ENCODE measurements at places on chromosomes 4 and X. TPM values are rescaled to one million over a fixed set of nuclear protein-coding genes. Genes with fewer than 3 reads are reported as not detected.

DNA sequence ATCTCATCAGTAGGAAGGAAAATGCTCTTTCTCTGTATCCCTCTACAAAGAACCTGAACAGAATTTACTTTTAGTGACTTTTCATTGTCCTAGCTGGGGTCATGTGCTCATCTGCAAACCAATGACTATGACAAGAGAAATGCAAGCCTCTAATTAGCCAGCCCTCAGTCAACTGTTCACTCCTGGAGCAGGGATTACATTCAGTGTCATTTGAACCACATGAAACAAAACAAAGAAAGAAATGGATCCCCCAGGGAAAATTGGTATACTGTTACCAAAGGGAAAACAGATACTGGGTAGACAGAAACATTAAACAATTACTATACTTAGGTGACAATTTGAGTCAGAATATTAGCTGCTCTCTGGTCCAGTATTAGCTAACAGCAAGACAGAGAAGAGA lies 173.6 kb downstream of the RCHY1 start:
- no peak for DNase-seq

- DNase-seq: no peak
Measured at GRCh38 chr4:142356801-142357200, 489.3 kb downstream of the INPP4B start.

DNA sequence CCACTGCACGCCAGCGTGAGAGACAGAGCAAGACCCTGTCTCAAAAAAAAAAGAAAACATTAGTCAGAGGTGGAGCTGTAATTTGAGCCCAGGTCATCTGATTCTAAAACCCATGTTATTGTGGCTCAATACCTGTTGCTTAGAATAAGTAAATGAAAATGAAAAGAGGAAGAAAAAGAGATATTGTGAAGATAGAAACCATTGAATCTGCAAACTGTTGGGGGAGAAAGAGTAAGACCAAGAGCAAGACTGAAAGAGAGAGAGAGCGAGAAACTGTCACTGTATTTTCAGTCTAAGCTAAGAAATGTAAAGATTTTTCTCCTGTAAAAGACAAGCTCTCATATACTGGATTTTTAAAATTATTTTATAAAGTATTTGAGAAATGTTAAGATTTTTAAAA lies 9.7 kb upstream of the IGSF1 start:
- DNase-seq: no peak

Gene S100G
- total RNA-seq: not detected

- no peak for DNase-seq
Measured at GRCh38 chr4:74005528-74005927, 7.1 kb upstream of the CXCL5 start.

Gene GLOD5
- not detected for total RNA-seq

Gene ARSJ
- total RNA-seq: 12.8 TPM

DNA sequence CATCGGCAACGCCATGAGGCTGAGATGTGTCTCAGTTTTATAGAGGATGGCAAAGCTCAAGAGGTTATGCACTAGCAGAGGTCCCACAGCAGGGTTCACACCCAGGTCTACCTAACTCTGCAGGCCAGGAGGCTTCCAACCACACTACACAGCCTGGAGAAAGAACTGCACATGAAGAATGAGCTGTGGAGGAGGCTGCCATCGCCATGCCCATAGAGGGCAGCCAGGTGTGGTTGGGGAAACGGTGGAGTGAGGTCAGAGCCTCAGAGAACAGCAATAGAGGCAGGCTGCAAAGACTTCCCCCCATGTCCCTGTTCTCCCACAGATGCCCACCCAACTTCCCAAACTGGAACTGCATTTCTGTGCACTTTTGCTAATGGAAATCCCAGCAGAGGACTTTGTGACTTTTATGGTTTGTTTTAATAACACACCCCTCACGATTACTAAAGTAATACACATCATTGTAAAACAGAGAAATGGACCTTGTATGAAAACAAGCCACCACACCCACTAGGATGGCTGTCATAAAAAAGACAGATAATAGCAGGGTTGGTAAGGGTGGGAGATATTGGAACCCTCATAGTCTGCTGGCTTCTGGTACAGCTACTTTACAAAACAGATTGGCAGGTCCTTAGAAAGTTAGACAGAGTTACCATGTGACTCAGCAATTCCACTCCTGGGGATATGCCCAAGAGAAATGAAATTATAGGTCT lies 58.9 kb upstream of the PROM1 start:
- no peak for DNase-seq

Gene DCAF12L1
- not detected for total RNA-seq

DNA sequence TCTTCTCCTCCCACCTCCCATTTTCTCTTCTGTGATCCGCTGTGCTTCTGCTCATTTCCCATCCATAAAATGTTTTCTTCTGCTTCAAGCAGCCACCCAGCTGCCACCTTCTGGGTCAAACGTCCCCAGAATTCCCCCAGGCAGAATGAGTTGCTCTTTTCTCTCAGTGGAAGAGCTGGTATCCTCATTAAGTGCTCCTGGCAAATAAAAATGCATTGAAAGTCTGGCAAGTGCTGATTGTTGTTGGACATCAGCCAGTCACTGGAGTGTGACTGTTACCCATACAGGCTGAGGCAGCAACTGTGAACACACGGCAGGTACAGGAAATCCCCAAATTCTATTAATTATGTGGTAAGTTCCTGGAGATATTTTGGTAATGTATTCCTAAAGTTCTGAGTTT lies 52.6 kb downstream of the LIMCH1 start:
- DNase-seq: no peak

Gene SNCA
- 33.6 TPM for total RNA-seq

Gene FGD1
- 8.0 TPM for total RNA-seq

DNA sequence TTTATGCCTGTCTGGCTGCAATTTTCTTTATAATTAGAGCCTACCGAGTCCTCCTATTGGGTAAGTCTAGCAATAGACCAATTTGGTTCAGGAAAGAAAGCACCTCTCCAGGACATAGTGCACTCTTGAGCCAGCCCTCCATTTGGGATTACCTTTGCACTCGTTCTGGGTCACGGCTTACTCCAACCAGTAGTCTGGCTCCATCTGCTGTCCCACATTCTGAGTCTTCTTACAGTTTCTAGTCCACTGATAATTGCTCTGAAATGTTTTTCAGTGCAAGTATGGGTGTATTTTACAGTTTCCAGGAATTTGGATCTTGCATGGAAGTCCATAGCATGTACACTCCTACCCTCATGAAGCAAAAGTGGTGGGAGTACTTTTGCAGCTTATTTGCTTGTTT lies 34.8 kb upstream of the USP51 start:
- DNase-seq: no peak

DNA sequence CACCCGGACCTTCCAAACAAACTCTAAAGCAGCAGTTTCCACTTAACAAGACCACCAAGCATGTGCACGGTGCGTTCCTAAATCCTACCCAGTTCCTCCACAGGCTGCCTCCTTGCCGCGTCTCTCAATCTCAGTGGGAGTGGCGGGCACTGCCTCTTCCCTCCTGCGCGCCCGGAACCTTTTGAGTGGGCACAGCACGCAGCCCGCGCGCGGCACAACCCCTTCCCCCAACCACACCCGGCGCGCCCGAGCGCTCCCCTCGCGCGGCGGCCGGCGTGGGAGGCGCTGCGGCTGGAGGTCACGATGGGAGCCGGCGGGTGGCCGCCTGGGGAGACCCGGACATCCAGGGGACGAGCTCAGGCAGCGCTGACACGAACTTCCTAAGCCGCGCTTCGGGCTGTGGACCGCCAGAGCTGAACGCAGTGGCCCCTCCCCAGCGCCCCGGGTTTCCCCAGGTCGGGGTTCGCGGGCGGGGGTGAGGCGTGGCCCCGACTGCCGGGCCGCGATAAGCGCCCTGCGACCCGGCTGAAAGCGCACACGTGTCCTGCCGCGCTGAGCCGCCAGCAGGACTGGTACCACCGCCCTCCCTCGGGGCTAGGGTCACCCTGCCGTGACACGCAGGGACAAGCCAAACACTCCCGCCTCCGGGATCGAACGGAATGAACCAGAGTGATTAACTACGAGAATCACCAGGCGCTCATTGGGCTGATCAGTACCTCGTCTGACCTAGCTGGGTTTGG lies at the start of gene ABCG2:
Gene ABCG2 (minus strand): TSS at position 151 of the 740 bp plus-strand sequence. CDS start 18,644 bp downstream, outside the sequence.
- DNase-seq: no peak

- DNase-seq: no peak
Measured at GRCh38 chr4:66023061-66023460, 352.8 kb upstream of the EPHA5 start.

DNA sequence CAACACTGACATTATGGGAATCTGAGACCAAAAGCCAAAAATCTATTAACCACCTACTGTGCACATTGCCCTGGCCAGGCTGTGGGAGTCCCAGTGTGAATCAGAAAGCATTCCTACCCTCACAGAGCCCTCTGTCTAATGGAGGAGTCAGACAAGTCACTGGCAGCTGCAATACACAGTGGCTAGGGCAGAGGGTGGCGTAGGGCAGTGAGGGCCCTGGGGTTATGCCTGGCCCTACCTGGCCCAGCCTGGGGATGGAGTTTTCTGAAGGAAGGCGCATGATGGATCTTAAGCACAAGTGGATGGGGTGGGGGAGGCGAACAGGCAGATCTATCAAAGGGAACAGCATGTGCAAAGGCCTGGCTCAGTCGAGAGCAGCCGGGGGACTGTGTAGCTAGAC lies 10.8 kb downstream of the JAKMIP1 start:
- no peak for DNase-seq

Gene DMD
- total RNA-seq: 256 TPM

Gene PRDM8
- total RNA-seq: 1.6 TPM

Gene MAGEC1
- not detected for total RNA-seq

Gene GYG2
- total RNA-seq: 1.3 TPM

DNA sequence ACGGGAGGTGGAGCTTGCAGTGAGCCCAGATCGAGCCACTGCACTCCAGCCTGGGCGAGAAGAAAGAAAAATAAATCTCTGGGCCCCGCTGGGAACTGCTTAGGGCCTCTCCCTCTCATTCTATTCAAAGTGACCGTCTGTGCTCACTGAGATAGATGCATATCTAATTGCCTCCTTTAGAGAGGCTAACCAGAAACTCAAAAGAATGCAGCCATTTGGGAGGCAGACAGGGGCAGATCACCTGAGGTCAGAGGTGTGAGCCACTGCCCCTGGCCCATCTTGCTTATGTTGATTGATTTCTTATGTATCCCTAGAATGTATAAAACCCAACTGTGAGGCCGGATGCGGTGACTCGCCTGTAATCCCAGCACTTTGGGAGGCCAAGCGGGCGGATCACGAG lies 6.2 kb upstream of the CSF2RA start:
- no peak for DNase-seq

Gene ARHGAP6
- 4.8 TPM for total RNA-seq

- no peak for DNase-seq
Measured at GRCh38 chr4:184192933-184193332, 24.7 kb downstream of the ENPP6 start.

DNA sequence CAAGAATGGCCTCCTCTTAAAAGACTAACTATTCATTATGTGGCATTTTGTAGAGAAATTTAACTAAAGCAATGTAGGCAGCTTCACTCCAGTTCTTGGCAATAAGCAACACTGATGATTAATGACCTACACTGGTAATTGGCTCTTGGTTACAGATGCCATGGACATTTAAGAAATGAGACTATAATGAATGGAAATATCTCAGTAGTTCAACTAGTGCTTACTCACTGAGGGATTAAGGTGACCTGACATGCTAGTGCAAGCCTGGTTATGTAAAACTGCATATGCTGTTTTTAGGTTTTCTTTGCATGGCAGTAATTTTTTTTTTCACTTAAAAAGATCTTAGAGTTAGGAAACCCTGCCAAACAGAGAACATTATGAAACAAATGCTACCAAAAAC lies 152.7 kb upstream of the AADAT start:
- no peak for DNase-seq

DNA sequence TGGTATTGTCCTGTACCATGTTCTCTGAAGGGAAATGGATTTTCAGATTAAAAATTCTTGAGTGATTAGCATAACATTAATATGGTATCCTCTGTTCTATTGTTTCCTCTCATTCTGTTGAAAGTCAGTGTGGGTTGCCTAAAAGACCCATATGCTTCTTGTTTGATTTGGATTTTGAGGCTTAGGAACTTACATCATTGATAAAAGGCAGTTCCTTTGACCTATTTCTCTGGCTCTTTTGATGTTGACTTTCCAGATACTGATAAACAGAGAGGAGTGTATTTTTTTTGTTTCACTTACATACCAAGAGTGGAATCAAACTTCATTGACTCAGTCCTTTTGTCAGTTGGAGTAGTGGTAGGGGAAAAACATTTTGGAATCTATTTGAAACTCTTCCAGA lies 32.8 kb downstream of the TMEM144 start:
- DNase-seq: no peak

DNA sequence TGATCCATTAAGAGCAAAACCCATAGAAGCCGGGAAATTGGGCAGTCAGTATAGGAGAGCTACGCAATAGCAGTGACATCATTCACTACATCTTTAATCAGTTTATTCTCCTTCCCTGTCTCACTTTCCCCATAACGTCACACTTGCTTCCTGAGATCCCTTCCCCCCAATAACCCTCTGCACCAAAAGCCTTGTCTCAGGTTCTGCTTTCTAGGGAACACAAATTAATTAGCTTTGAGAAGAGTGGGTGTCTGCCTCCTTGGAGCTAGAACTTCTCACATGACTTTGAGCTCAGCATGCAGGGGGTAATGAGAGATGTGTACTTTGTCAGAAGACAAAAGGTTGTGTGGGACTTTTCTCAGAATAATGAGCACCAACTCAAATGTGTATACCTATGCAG lies 128.3 kb upstream of the MAOA start:
- no peak for DNase-seq

Gene SLC6A8
- total RNA-seq: 144 TPM

GRCh38 chr4:152064753-152065152 lies 303.9 kb upstream of the GATB start:
- no peak for DNase-seq

GRCh38 chr4:38045289-38045988 lies 85.2 kb downstream of the PTTG2 start:
- no peak for DNase-seq

DNA sequence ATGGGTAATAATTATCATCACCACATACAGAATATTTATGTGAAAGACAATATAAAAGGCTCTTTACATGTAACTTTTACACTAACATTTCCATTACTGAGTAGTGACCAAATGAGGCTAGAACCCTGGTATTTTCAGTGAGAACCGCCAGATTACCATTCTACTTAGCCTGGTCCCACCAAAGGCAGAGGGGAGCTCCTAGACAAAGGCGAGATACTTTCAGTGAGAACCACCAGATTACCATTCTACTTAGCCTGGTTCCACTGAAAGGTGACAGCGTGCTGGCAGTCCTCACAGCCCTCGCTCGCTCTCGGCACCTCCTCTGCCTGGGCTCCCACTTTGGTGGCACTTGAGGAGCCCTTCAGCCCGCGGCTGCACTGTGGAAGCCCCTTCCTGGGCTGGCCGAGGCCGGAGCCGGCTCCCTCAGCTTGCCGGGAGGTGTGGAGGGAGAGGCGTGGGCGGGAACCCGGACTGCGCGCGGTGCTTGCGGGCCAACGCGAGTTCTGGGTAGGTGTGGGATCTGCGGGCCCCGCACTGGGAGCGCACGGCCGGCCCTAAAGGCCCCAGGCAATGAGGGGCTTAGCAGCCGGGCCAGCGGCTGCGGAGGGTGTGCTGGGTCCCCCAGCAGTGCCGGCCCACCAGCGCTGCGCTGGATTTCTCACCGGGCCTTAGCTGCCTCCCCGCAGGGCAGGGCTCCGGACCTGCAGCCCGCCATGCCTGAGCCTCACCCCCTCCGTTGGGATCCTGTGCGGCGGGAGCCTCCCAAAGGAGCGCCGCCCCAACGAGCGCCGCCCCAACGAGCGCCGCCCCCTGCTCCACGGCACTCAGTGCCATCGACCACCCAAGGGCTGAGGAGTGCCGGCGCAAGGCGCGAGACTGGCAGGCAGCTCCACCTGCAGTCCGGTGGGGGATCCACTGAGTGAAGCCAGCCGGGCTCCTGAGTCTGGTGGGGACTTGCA lies 1276.1 kb downstream of the PCDH7 start:
- DNase-seq: no peak
